ENCODE measurements at places on chromosomes 7 and 10. TPM values are rescaled to one million over a fixed set of nuclear protein-coding genes. Genes with fewer than 3 reads are reported as not detected.

- DNase-seq = no peak
Measured at GRCh38 chr10:44013981-44014380, 365.3 kb upstream of the ZNF32 start.

MMRN2 gene
- total RNA-seq = 33.5 TPM

GRCh38 chr7:79420464-79420863 lies 33.0 kb downstream of the MAGI2 start:
- DNase-seq = no peak

RBM17 gene
- 64.3 TPM for total RNA-seq

NPFFR1 gene
- 0.03 TPM for total RNA-seq

- no peak for DNase-seq
Measured at GRCh38 chr7:99024066-99024465, 119.8 kb downstream of the SMURF1 start.

DNA sequence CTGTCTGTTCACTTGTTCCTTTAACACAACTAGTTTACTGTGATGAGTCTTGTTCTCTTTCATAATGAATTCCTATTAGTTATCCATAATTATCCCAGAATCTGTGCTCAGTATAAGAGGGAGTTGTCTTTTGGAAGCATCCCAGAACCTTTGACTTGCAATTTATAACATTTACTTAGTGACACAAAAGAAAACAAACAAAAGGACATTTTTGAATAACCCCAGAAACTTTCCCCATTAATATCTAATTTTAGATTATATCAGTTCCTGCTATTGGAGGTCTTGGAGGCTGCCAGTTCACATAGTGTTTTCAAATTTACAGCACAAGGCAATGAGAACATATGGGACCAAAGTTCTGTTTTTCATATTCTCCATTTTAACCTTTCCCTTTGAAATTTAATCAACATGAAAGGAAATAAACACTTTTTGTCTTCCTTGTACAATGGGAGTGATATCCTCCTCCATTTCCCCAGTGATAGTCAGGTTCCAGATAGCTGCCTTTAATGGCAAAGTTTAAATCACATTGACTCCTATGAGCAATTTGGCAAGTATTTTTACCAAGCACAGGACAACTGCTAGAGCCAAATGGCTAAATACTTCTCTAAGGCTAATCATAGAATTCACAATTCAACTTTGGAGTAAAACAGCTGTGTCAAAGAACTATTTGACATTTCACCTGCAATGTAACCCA lies 37.1 kb upstream of the GNAT3 start:
- DNase-seq = no peak

GRCh38 chr7:25286756-25287155 lies 58.5 kb upstream of the NPVF start:
- no peak for DNase-seq

ASB10 gene
- total RNA-seq = 42.6 TPM

ADCYAP1R1 gene
- 4.8 TPM for total RNA-seq

DNA sequence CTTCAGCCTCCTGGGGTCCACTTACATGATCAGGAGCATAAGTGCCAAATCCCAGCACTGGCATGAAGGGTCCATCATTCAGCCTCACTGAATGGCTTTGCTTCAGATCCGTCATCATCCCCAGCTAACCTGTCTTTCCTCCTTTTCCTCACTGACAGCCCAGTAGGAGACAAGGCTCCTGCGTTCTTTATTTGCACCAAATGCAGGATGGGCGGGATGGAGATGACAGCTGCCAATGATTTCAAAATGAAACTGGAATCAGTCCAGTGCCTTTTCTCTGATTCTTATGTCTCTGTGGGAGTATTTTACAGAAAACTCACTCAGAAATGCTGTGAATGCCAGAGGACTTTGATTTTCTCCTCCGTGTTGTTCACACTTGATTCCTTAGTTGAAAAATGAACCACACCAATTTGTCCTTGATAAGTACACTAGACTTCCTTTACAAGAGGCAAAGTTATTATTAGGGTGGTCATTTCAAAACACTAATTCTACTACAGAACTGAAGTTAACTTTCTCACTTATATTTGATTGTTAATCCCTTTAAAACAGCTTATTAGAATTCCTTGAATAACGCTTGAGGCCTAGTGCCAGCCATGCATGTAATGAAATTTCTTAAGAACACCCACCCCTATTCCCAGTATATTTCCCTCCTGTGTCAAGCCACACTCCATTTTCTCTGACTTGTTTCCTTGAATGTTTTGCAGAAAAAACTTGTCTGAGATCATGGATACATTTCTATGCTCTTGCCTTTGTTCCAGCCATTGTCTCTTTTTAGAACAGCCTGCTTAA lies at the start of gene AKR1C8:
AKR1C8 (minus strand) TSS at position 164 of the 789 bp plus-strand sequence; CDS start at position 118, 46 bp downstream.
- no peak for DNase-seq

- no peak for DNase-seq
Measured at GRCh38 chr7:40507166-40507565, 372.4 kb downstream of the SUGCT start.

DNA sequence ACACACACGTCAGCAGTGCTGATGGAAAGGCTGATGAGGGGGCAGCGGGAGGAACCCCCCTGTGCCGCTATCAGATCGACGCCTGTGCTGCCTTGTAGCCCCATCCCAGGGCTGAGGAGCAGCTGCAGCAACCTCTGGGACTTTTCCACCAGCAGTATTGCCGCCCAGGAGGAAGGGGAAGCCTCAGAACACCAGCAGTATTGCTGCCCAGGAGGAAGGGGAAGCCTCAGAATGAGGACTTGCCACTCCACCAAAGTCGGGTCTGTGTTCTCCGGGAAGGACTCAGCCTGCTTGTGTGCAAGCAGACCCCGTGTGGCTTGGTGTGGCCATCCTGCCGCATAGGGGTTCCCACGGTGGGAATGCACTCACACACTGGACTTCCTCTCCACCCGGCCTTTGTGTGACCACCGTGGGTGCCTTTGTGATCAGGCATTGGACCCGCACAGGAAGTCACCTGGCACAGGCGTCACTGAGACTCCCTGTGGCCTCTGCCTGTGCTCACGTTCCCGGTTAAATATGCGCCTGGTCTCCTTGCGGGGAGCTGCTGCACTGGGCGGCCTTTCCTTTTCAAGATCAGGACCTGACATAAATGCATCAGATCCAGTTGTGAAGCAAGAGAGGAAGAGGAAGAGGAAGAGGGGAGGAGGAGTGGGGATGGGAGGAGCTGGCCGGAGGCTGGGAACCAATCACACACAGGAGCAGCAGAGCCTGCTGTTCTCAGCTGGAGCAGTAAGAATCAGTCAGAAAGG lies 248.5 kb downstream of the DNAJB6 start:
- DNase-seq = no peak

- DNase-seq = peak; percentile 83
Measured at GRCh38 chr10:22325272-22326144, 4.6 kb downstream of the BMI1 start.

TRIM50 gene
- 0.51 TPM for total RNA-seq

DNA sequence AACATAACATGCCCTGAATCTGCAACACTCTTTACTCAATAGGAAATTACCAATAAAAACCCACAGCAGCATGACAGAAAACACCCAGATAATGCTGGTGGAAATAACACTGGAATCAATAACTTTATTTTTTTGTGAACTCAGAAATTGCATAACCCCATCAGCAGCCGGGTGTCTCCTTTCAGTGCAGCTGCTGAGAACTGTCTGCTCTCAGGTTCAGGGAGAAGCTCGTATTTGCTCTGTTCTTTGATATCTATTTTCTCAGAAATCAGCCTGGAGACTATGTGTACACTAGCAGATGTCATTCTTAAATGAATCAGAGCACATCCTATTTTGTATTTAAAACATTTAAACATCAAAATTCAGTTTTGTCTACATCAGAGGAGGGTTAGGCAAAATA lies 506.0 kb downstream of the POM121L12 start:
- DNase-seq = no peak

TFR2 gene
- 0.13 TPM for total RNA-seq

- no peak for DNase-seq
Measured at GRCh38 chr10:106706127-106706526, 458.4 kb downstream of the SORCS1 start.

ACTR1A gene
- total RNA-seq = 90.6 TPM
